Left cardiac atrium (tissue), 4 donors: ENCODE measurements at places on chromosomes 6 and 20. TPM values are rescaled to one million over a fixed set of nuclear protein-coding genes. Genes with fewer than 3 reads are reported as not detected.

DNA sequence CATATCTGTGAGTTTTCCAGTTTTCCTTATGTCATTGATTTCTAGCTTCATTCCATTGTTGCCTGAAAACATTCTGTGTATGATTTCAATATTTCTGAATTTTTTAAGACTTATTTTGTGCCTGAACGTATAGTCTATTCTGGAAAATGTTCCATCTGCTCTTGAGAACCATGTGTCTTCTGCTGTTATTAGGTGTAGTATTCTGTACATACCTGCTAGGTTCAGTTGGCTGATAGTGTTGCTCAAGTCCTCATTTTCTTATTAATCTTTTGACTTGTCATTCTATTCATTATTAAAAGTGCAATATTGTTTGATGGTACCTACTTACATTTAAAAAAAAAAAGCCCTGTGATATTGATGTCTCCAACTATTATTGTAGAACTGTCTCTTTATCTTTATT lies 869.8 kb upstream of the MAN1A1 start:
- DNase-seq: no peak

The PRR18 gene
- total RNA-seq: 0.26 TPM

DNA sequence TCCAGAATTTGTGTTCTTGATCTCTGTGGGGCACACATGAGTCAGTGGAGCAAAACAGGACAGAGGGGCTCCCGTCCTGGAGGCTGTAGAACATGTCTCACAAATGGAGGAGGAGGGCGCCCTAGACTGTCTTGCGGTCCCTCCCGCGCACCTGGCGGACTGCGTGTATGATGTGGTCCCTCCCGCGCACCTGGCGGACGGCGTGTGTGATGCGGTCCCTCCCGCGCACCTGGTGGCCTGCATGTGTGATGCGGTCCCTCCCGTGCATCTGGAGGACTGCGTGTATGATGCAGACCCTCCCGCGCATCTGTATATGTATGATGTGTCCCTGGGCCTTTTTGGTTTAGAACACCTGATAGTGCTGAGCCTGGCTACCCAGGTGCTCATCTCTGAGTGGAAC lies 158.9 kb upstream of the RIN2 start:
- DNase-seq: no peak

DNA sequence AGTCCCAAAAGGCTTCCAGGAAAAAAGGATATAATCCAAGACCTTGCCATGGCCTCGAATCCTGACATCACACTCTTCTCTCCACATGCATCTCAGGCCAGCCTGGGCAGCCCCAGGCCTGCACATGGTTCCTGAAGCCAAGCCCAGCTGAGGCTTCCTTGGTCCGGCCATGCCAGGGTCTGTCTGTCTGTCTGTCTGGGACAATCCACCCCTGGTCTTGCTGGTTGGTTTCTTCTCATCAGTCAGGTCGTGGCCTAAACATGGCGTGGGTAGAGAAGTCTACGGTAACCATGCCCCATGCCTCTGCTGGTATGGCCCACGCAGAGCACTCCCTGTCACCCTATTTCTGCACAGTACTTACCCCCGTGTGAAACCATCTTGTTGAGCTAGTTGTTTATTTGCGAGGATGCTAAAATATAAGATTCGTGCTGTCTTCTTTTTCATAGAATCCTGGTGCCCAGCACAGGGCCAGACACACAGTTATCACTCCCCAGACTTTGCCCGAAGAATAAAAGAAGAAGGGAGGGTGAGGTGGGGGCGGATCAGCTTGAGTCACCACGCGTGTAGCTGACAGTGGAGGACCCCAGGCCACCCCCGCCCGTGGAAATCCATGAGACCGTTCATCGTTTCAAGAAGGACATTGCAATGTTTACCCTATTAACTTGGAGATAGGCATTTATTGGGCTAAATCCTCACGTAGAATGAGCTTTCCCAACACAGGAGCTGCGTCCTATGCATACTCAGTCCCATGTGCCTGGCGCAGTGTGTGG lies 107.2 kb downstream of the RNASET2 start:
- DNase-seq: no peak

The TP53TG5 gene
- 0.68 TPM for total RNA-seq

DNA sequence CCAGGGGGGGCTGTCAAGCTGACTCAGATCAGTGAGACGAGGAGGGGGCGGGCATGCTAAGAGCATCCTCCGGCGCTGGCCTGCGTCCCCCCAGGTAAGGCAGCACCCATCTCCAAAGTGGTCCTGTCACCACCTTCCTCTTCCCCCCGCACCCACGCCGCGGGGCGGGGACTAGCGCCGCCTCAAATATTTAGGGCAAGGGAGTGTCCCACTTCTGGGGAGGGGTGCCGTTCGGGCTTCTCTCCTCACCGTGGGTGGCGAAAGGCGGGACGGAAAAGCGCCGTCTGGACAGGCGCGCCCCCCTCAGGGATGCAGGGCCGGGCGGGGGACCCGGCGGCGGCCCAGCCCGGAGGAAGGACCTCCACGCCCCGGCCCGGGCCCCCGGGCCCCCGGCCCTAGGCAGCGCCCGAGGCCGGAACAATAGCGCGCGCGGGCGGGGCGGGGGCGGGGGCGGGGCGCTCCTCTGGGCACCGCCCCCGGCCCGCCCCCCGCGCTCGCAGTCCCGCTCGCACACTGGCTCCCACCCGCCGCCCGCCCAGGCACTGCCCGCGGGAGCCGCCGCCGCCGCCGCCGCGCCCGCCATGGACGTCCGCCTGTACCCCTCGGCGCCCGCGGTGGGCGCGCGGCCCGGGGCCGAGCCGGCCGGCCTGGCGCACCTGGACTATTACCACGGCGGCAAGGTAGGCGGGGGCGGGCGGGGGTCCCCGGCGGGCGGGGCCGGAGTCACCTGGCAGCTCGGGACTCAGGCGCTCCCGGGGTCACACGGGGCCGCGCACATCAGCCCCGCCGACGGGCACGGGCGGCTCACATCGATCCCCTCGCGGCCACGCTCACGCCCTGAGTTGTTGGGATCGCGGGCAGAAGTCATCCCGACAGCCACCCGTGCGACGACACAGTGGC lies at the start of gene TOX2:
TSS of gene TOX2 (plus strand) at position 542 of the 900 bp plus-strand sequence. CDS start at position 582, 40 bp downstream.
- DNase-seq: peak; percentile 30

- DNase-seq: no peak
Measured at GRCh38 chr6:167976708-167977107, 20.8 kb upstream of the KIF25 start.

The KIF13A gene
- 60.5 TPM for total RNA-seq

The MAS1 gene
- not detected for total RNA-seq

DNA sequence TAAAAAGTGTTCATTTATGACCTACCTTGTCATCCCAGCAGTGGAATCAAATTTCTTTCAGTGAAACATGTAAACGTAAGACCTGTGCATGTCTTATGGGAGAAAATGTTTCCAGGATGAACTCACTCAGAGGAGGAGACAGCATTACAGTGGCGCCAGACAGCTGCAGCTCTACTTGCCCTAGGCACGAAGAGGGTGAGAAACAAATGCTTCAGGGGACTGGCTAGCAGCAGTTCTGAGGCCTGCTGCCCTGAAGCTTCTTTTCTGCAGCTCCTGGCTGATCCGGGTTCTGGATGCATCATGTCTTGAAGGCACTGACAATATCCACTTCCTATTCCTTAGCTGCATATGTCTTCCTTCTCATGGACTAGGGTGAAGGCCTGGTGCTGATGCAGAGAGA lies 120.2 kb downstream of the QRSL1 start:
- DNase-seq: no peak

DNA sequence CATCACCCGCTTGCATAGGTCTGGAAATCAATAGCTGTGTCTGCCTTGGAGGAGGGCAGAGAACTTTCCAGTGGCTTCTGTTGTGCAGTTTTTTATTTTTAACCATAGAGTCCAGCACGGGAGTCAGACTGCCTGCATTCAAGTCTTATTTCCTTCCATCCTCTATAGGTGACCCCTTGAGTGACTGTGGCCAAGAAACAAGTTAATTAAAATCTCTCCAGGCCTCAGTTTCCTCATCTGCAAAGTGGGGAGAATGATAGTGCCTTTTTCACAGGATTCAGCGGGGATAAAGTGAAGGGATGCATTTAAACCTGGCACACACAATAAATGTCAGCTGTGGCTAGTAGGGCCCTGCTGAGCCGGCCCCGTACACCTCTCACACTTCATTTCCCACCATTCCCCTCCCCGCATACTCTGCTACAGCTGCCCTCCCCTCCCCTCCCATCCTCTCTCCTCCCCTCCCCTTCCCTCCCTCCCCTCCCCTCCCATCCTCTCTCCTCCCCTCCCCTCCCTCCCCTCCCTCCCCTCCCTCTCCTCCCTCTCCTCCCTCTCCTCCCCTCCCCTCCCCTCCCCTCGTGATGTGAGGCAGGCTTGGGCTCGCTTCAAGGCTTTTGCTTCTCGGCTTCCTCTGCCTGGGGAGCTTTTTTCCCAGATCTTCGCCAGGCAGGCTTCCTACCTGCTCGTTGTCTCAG lies 150.5 kb downstream of the TFAP2C start:
- no peak for DNase-seq

DNA sequence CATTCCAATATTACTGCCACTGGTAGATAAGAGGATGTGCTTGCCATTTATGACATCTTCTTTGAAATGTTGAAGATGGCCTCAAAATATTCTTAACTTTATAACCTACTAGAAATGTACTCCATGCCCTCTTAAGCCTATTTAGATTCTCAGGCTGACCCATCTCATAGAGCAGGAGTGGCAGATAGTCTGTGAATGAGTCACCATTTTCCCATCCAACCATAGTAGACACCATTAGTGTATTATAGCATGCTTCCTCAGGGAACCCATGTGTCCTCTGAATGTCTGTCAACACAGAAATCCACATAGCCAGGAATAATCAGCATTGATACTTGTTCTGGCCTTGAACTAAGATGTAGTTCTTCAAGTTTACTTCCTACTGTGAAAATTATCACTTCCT lies 150.2 kb downstream of the IMPG1 start:
- DNase-seq: no peak

DNA sequence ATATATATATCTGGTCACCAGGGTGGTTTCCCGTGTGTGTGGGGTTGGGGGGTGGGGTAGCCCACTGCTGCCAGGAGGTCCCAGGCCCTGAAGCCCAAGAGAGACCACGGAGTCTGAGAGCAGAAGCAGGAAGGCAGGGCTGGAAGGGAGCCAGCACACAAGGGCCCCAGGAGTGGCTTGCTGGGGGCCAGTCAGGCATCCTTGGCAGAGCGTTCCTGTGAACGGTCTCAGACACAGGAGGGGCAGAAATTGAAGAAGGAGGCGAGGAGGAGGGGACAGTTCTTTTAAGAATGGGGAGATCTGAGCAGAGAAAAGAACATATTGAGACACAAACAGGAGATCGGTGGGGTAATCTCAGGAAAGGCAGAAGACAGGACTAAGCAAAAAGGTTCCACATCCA lies 1.9 kb upstream of the EBF4 start:
- no peak for DNase-seq

DNA sequence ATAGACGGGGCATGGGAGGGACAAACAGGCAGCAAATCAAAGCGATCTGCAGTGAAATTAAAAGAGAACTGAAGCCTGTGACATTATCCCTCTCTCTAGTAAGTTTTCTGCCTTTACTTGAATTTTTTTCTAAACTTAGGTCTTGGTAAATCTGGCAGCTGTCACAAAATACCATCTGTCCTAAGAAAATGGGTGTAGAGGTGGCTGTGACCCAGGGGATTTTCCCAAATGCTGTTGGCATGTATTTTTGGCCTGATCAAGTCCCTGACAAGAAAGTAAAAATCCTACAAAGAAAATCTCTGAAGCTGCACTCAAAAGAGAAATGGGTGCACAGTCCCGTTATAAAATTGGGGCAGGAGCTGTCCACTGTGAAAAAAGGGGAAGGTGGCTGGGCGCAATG lies 30.2 kb upstream of the F13A1 start:
- DNase-seq: no peak

DNA sequence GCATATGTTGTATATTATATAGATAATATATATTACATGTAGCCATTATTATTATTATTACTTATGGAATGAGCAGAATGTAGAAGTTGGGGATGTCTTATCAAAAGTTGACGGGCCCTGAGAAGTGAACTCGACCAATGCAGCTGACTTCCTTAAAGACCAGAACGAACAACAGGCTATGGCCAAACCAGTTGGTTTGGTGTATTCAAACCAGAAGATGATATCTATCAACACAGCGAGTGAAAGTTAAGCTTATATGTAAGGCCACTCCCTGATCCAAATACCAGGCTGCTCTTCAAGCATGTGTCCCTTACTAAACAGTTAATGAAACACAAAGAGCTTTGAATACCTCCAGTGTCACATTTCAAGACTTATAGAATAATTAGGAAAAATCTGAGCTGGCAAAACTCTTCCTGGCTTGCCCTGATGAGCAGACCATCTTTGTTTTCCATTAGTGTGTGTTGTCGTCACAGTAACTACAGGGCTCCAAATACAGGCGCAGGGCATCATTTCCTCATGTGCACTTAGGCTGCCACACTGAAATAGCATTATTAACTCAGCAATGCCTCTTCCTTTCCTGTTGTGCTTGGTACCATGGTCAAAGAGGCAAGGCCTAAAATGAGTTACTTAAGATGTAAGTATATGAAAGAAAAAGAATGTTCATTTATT lies 6.6 kb downstream of the FILIP1 start:
- DNase-seq: no peak

DNA sequence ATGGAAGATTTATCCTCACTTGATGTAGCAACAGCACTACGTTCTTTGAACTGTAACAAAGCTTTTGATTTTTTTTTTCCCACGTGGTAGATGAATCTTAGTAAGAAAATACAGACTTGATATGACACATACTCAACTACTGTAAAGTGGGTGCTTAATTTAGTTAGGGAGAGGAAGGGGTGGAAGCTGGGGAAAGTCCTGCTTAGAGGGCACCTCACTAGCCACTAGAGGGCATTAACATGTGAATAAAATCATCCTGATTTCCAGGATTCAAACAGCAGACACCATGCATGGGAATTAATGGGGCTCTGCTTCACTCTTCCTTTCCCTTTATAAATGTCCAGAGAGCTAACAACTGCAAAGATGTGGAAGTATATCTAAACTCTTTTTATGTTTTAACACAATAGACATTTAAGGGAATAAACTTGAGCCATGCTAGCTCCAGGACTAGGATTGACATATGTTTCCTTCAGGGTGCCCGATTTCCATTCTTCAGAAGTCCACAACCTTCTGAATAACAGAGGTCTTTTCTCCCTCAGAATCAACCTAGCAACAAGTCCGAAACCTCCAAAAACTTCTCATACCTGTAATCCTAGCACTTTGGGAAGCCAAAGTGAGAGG lies 250.1 kb downstream of the ATXN1 start:
- no peak for DNase-seq

The SLC35D3 gene
- not detected for total RNA-seq

The PRIM2 gene
- total RNA-seq: 4.2 TPM

- DNase-seq: no peak
Measured at GRCh38 chr6:88380618-88381288, 214.6 kb upstream of the CNR1 start.

The SAMD10 gene
- 3.8 TPM for total RNA-seq

DNA sequence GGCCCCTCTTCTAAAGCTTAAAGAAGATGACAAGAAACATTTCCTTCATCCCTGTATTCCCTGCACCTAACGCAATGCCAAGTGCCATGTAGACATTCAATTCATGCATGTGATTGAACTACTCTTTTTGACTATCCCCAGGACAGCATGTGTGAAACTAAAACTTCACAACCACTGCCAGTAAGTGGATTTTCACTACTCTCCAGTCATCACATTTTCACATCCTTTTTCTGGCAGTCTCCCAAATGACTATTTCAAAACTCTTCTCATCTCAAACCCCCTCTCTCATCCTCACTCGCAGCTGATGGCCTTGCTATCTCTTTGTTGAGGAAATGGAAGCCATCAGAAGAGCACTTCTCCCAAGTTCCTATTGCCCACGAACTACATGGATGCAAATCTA lies 122.6 kb downstream of the OPRM1 start:
- DNase-seq: no peak
